ENCODE measurements at places on chromosomes 2 and 18.

GRCh38 chr2:100856732-100857131 is 36.8 kb downstream of the NPAS2 start:
- no peak for DNase-seq

GRCh38 chr18:48658721-48659120 is 119.9 kb downstream of the CTIF start:
- DNase-seq = no peak

DNA sequence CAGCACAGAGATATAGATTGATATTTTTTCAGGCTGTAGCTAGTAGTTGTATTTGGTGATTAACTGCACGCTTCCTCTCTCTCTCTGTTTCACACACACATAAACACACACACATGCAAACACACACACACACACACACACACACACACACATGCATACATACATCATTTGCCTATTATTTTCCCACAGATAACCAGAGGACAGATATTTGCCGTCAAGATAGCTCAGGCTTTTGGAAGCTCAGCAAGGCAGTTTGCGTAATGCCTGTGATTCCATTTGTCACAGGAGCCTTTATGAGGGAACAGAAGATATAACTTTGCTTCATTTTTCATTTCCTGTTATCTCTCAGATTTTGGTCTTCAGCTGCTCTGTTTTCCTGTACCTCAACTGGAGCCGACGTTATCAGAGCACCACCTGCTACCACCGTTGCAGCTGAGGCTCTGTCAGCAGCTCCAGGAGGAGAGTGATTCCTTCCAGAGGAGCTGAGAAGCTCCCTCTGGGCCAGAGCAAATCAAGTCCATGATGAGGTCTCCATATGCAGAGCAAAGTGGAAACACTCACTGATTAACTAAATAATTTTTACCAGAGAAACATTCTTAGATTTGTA is 341.9 kb upstream of the PIK3C3 start:
- DNase-seq = no peak

DNA sequence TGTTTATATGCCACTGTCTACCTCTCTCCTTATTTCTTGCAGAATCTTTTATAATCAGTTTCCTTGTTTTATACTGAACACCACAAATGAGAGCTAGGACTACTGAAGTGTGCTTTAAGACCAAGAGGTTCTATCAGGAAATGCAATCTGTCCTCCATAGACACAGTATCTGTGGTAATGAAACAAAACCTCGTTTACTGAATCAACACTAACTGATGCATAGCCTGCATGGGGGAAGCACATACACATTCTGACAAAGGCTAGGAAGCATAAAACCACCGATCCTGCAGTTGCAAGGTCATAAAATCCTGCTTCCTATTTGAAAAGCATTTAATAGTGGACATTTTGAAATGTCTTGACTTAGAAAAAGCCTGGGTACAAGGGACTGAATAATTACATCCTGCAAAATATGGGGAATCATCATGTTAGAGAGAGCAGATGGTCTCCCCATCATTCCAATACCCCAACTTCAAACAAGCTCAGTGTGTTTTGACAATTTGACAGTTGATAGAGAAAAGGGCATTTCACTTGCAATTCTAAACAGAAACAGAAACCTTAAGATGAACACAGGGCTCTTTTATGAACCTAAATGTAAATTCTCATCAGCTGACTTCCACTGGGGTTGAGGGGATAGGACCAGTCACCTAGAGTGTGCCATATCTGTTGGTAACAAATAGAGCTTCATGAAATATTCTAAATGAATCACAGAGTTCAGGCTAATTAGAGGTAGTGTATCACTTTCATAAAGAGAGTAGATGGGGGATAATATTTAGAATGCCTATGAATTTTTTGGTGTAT is 1845.6 kb upstream of the PIK3C3 start:
- DNase-seq = no peak

Measured in epithelial cell of proximal tubule (primary cell).